Smooth muscle cell of the pulmonary artery (primary cell): ENCODE measurements at places on chromosomes 5 and 9. TPM values are rescaled to one million over a fixed set of nuclear protein-coding genes. Genes with fewer than 3 reads are reported as not detected.

Gene CDX1
- 0.17 and 0.91 TPM in 2 replicates for total RNA-seq

Gene OGN
- 12.8 and 24.7 TPM in 2 replicates for total RNA-seq

Gene C5orf58
- total RNA-seq: not detected in 2 replicates

Gene ZNF366
- total RNA-seq: 0.07 TPM in 1 of 2 replicates, not detected in the other

Gene CCT5
- total RNA-seq: 336 and 398 TPM in 2 replicates

Gene PDCD1LG2
- total RNA-seq: 9.1 and 22.8 TPM in 2 replicates

Gene MAMDC2
- total RNA-seq: 4.7 and 8.6 TPM in 2 replicates

Gene C5orf46
- total RNA-seq: 12.3 and 16.7 TPM in 2 replicates

Gene SPATA31E1
- not detected in 2 replicates for total RNA-seq

Gene CATSPER3
- 0.10 and 0.13 TPM in 2 replicates for total RNA-seq
